ENCODE measurements at places on chromosomes 3 and 15. TPM values are rescaled to one million over a fixed set of nuclear protein-coding genes. Genes with fewer than 3 reads are reported as not detected.

GRCh38 chr3:58681863-58682262 is 15.3 kb upstream of the FAM3D start:
- H3K4me3 ChIP-seq, result no peak overlapping the region
- DNase-seq, result no peak
- H3K4me1 ChIP-seq, result peaks cover 9% of the 10 kb centered on the region
- no peaks in the 10 kb centered on the region for H3K36me3 ChIP-seq
- peak overlapping the region; percentile 12 for H3K27ac ChIP-seq

- no peak overlapping the region for H3K4me3 ChIP-seq
- H3K4me1 ChIP-seq, result no peaks in the 10 kb centered on the region
- H3K36me3 ChIP-seq, result no peaks in the 10 kb centered on the region
- DNase-seq, result no peak
- H3K27ac ChIP-seq, result no peak overlapping the region
These were observed 809.2 kb downstream of the NAALADL2 start for GRCh38 chr3:175668300-175668699.

- no peak overlapping the region for H3K27ac ChIP-seq
- H3K36me3 ChIP-seq, result no peaks in the 10 kb centered on the region
- peaks cover 10% of the 10 kb centered on the region for H3K27me3 ChIP-seq
- DNase-seq, result no peak
These were observed 12.8 kb downstream of the PCSK6 start for GRCh38 chr15:101476756-101477155.

The HHLA2 gene
- 0.51 TPM for total RNA-seq

DNA sequence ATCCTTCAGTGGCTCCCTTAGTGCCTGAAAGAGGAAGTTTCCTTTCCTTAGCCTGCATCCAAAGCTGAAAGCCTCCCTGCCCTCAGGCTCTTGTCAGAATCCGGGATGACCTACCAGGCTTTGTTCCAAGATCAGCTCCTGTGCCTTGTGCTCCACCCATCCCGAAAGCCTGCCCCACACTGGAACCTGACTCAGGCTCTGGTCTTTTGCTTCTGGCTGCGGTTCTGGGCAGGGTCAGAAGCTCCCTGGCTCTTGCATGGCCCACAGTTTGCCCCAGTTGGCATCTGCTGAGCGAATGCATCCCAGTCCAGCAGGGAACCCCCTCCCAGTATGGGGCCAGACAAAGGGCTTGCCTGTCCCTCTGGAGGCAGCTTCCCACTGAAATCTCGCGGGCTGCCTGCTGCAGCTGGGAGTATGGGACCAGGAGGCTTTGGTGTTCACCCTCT is 25.9 kb upstream of the KIF23 start:
- H3K36me3 ChIP-seq, result no peaks in the 10 kb centered on the region
- no peak overlapping the region for H3K4me3 ChIP-seq
- no peak overlapping the region for H3K27ac ChIP-seq
- peaks cover 5% of the 10 kb centered on the region for H3K27me3 ChIP-seq
- DNase-seq, result no peak

GRCh38 chr15:47944637-47945288 is 176.0 kb upstream of the SLC24A5 start:
- no peak for DNase-seq
- peaks cover 4% of the 10 kb centered on the region for H3K27me3 ChIP-seq
- H3K4me1 ChIP-seq, result no peaks in the 10 kb centered on the region
- H3K36me3 ChIP-seq, result no peaks in the 10 kb centered on the region
- H3K27ac ChIP-seq, result no peak overlapping the region

DNA sequence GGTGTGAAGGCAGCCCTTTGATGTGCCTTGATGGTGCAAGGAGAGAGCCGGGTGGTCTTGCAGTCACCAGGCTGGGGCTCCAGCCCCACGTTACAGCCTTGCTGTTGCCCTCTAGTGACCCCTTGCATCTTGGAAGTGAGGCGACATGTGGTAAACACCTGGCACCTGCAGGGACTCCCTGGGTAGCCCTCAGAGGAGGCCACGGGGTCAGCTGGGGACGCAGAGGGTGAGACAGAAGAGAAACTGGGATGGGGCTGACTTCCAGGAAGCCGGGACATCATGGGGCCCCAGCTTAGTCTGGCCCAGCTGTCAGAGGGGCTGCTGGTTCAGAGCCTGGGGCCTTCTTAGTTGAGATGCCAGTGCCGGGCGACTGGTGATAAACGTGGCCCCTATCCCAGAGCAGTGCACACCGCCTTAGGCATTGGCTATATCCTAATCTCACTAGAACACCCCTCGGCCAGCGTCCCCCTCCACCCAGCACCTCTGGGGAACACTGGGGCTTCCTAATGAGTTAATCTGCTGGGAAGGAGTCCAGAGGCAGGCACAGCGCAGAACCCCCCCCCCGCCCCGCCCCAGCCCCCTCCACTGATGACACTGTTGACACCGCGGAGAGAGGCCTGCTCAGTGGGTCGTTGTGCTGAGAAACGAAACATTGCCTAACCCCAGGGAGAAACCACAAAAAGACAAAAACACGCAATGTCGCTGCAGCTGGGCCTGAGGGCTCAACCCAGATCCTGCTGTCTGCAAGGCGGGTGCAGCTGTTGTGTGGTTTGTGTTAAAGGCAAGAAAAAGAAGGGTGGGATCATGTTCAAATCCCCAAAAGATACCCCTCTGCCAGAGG is 60.5 kb upstream of the KLF13 start:
- no peaks in the 10 kb centered on the region for H3K36me3 ChIP-seq
- no peaks in the 10 kb centered on the region for H3K27me3 ChIP-seq
- H3K4me1 ChIP-seq, result peaks cover 78% of the 10 kb centered on the region
- peak; percentile 78 for DNase-seq
- H3K27ac ChIP-seq, result peak overlapping the region; percentile 74

The PPP2R3A gene
- total RNA-seq, result 0.09 TPM

GRCh38 chr3:163722405-163722804 is 1355.9 kb downstream of the SI start:
- H3K36me3 ChIP-seq, result no peaks in the 10 kb centered on the region
- no peak overlapping the region for H3K4me3 ChIP-seq
- H3K4me1 ChIP-seq, result no peaks in the 10 kb centered on the region
- H3K27me3 ChIP-seq, result no peaks in the 10 kb centered on the region
- no peak for DNase-seq

DNA sequence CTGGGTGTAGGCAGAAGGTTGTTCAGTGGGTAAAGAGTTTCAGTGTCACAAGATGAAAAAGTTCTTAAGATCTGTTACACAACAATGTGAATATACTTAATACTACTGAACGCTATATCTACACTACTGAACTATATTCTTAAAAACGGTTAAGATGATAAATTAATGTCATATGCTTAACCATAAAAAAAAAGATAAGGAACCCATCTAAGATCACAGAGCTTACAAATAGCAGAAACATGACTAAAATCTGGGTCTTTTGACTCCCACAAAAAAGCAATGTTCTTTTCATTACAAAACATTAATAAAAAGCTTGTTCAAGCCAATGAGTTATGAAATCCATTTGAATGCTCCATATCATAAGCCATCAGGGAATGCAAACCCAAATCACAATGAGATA is 34.4 kb downstream of the UBR1 start:
- DNase-seq, result no peak
- peaks cover 73% of the 10 kb centered on the region for H3K36me3 ChIP-seq
- no peak overlapping the region for H3K4me3 ChIP-seq
- H3K27me3 ChIP-seq, result no peaks in the 10 kb centered on the region

GRCh38 chr3:99373088-99373845 is 265.1 kb upstream of the COL8A1 start:
- no peak overlapping the region for H3K27ac ChIP-seq
- no peaks in the 10 kb centered on the region for H3K36me3 ChIP-seq
- H3K4me3 ChIP-seq, result no peak overlapping the region
- no peak for DNase-seq

- no peak overlapping the region for H3K27ac ChIP-seq
- no peak overlapping the region for H3K4me3 ChIP-seq
- DNase-seq, result no peak
- H3K27me3 ChIP-seq, result no peaks in the 10 kb centered on the region
- no peaks in the 10 kb centered on the region for H3K4me1 ChIP-seq
- H3K36me3 ChIP-seq, result no peaks in the 10 kb centered on the region
These were observed 54.6 kb downstream of the SSUH2 start for GRCh38 chr3:8589880-8590556.

Measured in activated T-helper 2 cell treated with anti-CD3 and anti-CD28 coated beads, Interferon-gamma antibody, Interleukin-2, Interleukin-4, amounts not matched to agents 10 μg/mL and 5 μg/mL and 100 μg/mL, durations not matched to agents 14 hours and 24 hours and 36 hours (primary cell).